ENCODE measurements at places on chromosomes 3 and 15.

- no peak for DNase-seq
Observed at GRCh38 chr15:78243058-78243457, 8.7 kb upstream of the ACSBG1 start.

- DNase-seq: no peak
Observed at GRCh38 chr15:93362203-93362602, 273.2 kb upstream of the RGMA start.

- no peak for DNase-seq
Observed at GRCh38 chr3:183437666-183438564, 9.5 kb upstream of the MCF2L2 start.

GRCh38 chr3:44984335-44984734, 8.3 kb downstream of the EXOSC7 start:
- no peak for DNase-seq

DNA sequence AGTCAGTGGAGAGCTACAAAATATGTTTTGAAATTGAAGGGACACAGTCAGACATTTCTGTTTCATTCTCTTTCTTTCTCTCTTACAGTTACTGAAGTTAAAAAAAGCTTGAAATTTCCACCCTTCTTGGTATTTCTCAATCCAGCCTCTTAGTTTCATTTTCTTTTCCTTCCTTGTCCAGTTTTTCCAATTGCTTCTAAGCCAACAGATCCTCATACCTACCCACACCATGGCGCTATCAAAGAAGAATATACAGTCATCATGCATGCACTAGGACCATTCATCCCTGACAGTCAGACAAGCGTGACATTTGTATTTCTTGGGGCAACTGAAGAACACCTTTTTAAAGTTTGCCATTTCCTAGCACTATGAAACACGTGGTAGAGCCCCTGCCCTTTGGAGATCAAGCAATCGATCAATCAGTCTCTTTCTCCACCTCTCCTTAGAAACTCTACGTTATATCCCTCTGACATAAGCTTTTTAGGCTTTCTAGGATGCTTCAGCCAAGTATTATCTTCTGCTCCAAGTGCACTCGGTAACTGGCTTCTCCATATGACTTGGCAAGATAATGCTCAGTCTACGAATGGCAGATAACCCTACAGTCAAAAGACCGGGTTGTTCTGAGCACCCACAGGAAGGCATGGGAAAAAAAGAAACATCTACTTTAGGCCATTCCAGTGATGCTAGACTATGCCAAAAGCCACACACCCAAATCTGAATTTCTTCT, 65.4 kb downstream of the FBN1 start:
- no peak for DNase-seq

- DNase-seq: no peak
Observed at GRCh38 chr15:62187425-62187824, 22.3 kb upstream of the C2CD4B start.

GRCh38 chr3:45716790-45717336, 27.7 kb downstream of the SACM1L start:
- DNase-seq: no peak

GRCh38 chr15:81265256-81265943, 58.5 kb downstream of the STARD5 start:
- DNase-seq: no peak

GRCh38 chr15:64975390-64975789, 14.3 kb downstream of the SPG21 start:
- DNase-seq: peak; percentile 15

GRCh38 chr15:28026764-28027713, 72.1 kb downstream of the OCA2 start:
- no peak for DNase-seq

DNA sequence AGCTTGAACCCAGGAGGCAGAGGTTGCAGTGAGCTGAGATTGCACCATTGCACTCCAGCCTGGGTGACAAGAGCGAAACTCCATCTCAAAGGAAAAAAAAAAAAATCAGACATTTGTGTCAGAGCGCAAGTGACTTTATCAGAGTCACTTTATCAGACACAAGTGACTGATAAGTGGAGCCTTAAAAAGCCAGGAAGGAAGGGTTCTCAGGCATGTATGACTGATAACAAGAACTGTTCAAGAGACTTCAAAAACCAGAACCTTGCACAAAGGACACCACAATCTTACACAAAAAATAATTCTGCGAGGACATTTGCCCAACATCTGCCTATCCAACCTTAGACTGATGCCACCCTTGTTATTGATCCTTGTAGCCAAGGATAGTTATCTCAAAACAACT, 13.3 kb upstream of the CFAP44 start:
- DNase-seq: no peak

DNA sequence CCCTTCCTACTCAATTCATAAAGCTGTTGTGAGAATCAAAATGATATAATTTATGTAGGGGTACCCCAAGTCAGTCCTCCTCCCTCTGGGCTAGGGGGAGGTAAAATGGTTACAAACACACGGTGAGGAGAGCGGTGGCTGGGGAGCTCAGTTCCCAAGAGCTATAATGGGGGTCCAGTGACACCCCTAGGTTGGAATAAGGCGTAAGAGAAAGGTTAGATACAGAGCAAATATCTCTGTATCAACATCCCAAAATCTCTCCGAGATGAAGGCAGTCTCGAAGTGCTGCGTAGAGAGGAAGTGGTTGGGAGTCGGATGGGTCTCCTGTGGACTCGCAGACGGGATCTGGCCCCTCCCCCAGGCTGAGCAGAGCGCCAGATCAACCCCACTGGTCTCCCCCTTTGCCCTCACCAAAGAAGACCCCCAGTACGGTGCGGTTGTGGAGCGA, 1.8 kb downstream of the DUOX2 start:
- no peak for DNase-seq

- DNase-seq: no peak
Observed at GRCh38 chr3:139745831-139746230, 68.1 kb upstream of the NMNAT3 start.

DNA sequence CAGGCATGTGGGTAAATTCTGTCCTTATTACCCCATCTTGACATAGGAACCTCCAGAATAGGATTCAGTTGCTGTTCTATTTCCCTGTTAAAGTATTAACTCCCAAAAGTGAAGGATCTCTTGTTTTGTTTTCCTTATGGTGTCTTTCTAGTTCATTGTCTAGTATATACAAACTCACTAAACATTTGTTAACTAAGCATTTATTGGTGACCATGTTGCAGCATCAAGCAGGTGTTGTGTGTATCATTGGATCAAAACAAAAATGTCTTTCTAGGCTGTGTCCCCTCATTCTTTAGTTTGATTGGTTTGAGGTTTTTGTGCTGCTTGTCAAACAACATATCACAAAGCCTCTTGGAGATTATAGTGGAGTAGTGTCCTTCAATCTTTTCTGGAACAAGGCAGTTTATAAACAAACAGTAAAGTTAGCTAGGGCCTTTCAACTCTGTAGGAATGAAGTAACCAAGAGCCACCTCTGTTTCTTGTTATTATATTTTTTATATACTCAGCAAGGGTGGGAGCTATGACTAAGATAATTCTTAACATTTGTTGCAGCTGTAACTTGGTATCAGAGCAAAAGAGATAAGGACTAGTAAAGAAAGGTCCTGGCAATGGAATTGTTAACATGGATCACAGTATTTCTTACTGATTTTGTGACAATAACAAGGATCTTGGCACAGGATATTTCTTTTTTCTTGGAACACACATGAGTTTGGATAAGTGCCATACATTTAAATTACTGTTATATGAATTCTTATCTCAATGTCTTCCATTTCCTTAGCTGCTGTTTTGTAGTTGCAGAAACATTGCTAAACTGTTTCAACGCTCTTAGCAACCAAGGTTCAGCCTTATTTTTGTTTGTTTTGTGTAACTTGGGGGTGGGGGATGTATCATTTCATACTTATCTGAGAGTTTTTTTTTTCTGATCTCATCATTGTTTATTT, 49.3 kb downstream of the TMOD3 start:
- DNase-seq: no peak

DNA sequence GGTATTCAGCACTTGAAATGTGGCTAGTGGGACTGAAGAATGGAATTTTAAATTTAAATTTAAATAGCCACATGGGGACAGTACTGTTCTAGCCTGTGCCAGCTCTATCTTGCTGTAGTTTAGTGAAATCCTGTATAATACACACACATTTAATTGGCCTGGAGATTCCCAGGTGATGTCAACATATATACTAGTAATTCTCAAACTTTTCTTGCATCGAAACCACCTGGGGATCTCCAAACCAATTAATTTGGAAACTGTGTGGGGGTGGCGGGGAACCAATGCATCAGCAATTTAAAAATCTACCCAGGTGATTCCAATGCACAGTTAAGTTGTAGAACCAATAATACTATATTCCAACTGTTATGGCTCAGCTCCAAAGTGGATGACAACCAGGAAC, 228.9 kb upstream of the MRPL3 start:
- no peak for DNase-seq

DNA sequence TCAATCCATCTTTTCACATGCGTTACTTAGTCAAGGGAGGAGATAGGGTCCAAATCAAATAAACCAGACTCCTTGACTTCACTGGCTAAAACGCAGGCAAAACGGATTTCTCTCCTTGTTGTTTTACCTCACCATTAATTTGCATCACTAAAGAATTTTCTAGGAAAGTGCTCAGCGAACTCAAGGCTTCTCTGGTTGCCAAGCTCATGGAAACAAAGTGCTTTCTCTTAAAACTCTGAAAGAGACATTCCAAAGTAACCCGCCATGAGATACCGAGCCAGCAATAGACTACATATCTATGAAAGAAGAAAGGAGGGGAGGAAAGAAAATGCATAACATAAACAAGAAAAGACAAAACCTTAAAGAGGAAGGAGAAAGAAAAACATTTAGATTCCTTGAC, 211.7 kb upstream of the WNT5A start:
- no peak for DNase-seq

- peak; percentile 96 for DNase-seq
Observed at GRCh38 chr3:41681479-41681878, 280.4 kb downstream of the ULK4 start.

DNA sequence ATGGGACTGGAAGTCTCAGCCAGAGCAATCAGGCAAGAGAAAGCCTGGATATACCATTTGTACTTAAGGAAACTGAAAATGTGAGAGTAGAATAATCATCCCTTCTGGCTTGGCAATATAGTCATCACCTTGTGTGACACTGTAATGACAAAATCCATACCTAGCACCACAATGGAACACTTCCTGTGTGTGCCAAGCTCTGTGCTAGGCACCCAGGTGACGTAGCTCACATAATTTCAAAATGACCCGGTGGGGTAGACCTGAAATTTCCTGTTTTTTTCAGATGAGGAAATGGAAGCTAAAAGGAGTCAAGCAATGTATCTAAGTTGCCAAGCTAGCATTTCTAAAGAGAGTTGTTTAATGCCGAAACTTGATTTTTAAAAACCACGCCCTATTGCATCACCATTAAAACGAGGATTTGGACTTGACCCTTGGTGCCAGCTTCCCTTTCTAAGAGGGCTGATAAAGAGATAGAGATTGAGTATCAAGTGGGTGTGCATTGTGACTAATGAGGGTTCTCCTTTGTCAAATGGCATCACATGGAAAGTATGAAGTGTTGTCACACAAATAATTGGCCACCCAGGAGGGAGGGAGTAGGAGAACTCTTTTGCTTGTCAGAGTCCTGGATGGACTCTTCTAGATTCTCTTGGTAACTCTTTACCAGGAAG, 141.3 kb upstream of the PDZRN3 start:
- no peak for DNase-seq

DNA sequence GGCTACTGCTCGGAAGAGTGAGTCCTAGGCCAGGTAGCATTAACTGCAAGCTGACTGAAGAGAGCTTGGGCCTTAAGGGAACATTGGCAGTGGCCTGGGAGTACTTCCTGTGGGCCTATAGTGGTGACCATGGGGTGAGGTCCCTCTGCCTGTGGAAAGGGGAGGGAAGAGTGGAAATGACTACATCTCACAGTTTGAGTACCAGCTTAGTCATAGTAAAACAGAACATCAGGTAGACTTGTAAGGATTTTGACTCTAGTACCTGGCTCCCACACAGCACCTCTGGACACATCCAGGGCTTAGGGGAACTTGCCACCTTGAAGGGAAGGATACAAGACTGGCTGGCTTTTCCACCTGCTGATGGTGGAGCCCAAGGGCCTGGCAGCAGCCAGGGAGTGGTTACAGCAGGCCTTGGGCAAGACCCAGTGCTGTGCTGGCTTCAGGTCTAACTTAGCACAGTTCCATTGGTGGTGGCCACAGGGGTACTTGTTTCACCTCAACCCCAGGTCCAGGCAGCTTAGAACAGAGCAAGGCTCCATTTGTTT, 147.8 kb downstream of the SLC9A9 start:
- no peak for DNase-seq
